Naive B cell (primary cell): ENCODE measurements at places on chromosomes 16 and 17.

DNA sequence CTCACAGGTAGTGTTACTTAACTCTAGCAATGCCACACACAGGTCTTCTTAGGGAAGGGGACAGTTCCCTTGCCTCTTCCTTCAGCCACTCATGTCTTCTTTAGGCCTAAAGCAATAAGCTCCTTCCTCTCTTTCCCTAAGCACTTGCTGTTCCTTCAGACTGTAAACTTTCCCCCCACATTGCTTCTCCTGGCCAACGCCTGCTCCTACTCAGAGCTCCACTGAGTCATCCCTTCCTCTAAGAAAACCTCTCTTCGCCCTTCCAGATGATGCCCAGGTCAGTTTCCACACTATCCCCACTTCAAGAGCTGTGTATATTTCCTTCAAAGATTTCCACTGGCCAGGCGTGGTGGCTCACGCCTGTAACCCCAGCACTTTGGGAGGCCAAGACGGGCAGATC is 12.5 kb upstream of the EPOP start:
- DNase-seq = no peak

- DNase-seq = no peak
Observed at GRCh38 chr17:15942207-15942833, 2.6 kb upstream of the ADORA2B start.

DNA sequence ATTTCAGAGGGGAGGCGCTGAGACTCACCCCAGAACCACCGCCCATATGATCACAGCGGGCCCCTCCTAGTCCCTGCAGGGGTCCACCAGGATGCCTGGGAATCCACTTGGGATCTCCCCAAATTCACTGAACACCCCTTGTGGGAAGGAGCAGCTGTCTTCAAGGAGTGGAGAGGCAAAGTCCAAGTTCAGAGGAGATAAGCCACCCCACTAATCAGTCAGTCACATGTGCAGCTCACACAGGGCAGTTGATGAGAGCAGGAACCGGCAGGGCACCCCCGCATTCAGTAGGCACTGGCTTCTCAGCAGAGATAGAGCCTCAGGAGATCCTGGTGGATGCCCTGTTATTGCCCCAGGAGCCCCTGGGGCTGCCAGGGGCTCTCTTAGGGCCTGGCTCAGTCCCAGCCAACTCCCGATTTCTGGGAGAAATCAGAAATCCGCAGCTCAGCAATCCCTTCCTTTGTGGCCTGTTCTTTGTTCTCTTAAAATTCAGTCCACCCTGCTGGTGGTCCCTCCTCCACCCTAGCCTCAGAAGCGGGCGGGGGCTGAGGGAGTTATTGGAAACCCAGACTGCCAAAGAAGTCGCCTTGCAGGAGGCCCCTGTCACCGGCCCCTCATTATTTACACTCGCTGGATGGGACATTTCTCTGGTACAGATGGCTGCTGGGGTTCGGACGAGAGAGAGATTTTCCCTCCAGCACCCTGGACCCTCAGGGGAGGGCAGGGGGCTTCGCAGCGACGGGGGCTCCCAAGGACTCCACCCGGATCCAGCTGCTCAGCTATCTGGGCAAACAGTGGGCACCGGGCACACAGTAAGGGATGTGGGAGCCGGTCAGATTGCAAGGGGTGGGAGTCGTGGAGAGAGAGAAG is 1.8 kb downstream of the CDC42EP4 start:
- no peak for DNase-seq

DNA sequence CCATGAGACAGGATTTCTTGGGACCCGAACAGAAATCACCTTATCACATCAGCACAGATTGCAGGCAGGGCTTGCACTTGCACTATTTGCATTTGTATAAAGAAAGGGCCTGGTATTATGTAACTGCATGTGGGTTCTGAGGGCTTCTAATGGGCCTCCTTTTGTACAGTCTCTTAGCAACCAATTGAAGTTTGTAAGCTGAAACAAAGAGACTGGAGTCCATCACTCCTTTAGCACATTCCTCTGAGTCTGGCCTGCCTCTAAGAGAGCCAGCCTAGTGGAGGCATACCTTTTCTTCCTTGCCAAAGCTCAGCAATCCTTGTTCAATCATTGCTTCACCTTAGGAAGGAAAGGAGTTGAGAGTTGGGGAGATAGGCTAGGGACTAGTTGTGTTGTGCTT is 387.1 kb downstream of the XYLT1 start:
- DNase-seq = no peak

GRCh38 chr17:65629234-65629690 is 67.8 kb upstream of the AXIN2 start:
- no peak for DNase-seq

DNA sequence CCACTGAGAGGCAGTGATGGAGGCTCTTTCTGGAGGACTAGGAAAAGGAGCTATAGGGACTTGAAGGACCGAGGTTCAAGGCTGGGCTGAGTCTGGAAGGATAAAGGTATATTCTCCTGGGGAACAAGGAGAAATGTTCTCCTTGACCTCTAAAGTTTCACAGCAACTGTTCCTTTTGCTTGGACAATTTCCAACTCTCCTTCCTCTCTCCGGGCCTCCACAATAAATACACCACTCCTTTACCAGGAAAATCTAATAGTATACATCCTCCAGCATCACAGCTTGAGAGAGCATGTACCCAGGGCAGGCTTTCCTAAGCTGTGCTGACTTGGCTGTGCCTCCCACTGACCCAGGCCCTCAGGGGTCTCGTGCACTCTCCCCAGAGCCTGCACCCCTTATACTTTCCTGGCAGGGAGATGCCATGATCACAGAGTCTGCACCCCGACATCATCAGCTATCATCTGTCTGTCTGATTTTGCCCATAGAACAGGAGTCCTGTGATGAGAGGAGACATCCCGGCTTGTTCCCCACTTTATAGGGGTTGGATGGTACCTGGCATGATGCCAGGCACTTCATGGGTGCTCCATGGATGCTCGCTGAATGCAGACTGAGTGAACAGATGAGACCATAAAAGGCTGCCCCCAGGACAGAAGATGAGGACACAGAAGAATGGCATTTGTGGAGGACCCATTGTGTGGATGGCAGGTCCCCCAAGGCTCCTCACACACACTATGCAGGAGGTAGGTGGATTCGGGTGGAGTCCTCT is 582.6 kb upstream of the CDH5 start:
- no peak for DNase-seq

DNA sequence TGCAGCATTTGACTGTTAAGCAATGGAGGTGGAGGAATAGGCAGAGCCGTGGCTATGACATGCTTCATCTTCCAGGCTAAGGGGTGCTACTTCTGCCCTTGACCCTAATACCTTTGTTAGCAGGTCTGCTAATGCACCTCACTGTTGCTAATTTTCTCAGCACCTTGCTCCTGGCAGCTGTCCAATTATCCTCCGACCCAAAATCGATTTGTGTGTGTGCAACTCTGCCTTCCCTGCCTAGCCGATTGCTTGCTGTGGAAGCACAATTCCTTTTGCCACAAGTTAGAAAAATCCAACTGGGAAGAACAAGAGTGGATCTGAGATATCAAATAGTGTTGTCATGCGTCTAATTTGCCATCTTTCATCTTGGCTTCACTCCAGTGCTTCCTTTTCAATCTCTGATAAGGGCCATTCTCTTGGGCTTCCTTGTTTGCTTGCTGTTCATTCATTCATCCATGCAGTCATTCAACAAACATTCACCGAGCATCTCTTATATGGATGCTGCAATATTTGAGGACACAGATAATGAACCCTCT is 422.8 kb downstream of the RBFOX1 start:
- DNase-seq = no peak

GRCh38 chr17:66649818-66650543 is 184.9 kb upstream of the CACNG5 start:
- DNase-seq = no peak

DNA sequence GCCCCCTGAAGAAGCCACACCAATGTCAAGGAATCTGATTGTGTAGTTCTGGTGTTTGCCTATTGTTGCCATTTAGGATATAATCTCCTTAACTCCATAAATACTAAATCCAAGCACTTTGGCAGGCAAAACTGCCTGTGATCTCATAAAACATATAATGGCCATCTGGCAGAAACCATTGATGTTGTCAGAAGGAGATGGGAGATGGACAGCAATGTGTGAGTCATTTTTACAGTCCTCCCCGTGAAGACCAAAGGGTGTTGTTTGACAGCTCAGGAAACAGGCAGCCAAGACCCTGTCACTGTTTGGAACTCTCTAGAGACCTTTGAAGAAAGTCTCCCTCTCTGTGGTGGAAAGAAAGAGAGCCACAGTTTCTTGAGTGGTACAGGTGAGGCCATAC is 454.1 kb downstream of the HS3ST3B1 start:
- DNase-seq = no peak
